ENCODE measurements at places on chromosomes 2 and 18. TPM values are rescaled to one million over a fixed set of nuclear protein-coding genes. Genes with fewer than 3 reads are reported as not detected.

DNA sequence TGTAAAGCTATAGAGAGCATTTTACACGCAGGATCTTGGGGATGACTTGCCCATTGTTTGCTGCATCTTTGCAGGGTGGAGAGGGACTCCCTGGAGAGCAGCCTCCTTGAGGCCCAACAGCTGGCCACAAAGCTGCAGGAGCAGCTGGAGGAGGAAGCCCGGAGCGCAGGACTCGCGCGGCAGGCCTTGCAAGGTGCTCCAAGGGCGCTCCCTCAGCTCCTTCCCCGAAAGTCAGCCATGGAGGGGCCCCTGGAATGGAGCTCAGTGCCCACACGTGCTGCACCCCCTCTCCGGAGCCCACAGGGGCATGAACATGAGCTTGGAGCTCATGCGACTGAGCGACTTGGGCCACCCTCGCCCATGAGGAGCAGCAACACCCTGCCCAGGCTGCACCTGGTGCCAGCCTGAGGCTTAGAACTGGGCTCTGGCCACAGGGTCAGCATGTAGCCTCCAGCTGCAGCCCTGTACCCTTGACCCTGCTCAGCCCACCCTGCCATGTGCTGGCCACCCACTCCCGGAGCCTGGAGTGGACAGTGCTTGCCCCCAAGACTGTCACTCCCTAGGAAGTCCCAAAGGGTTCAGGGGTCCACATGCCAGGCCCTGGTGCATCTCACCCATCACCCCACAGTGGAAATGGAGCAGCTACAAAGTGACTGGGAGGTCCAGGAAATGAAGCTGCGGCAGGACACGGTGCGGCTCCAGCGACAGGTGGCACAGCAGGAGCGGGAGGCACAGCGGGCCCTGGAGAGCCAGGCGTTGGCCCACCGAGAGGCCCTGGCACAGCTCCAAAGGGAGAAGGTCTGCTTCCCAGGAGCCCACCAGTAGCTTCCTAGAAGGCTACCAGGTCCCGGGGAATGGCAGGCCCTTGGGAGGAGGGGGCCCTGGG lies 43.0 kb downstream of the CROCC2 start:
- no peak for DNase-seq
- no peaks in the 10 kb centered on the region for H3K4me1 ChIP-seq
- H3K27me3 ChIP-seq = peaks cover 4% of the 10 kb centered on the region
- no peak overlapping the region for H3K4me3 ChIP-seq

DNA sequence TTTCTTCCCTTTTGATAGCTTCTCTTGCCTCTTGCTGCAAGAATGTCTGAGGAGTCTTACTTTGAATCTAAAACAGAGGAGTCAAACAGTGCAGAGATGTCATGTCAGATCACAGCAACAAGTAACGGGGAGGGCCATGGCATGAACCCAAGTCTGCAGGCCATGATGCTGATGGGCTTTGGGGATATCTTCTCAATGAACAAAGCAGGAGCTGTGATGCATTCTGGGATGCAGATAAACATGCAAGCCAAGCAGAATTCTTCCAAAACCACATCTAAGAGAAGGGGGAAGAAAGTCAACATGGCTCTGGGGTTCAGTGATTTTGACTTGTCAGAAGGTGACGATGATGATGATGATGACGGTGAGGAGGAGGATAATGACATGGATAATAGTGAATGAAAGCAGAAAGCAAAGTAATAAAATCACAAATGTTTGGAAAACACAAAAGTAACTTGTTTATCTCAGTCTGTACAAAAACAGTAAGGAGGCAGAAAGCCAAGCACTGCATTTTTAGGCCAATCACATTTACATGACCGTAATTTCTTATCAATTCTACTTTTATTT lies 133.5 kb upstream of the CDCA7 start:
- no peaks in the 10 kb centered on the region for H3K36me3 ChIP-seq
- no peaks in the 10 kb centered on the region for H3K27me3 ChIP-seq
- no peak overlapping the region for H3K4me3 ChIP-seq
- peaks cover 15% of the 10 kb centered on the region for H3K4me1 ChIP-seq

- no peak within 1 kb of the TSS for H3K4me3 ChIP-seq
- DNase-seq = no peak
- H3K36me3 ChIP-seq = no peaks in the 10 kb centered on the region
- H3K27ac ChIP-seq = no peak within 1 kb of the TSS
- no peaks in the 10 kb centered on the region for H3K4me1 ChIP-seq
Observed at GRCh38 chr2:149330127-149331022, at the start of gene LYPD6. TSS of gene LYPD6 (plus strand) at chr2:149330587. CDS start at chr2:149437709, 107,122 bp downstream.

- H3K4me1 ChIP-seq = no peaks in the 10 kb centered on the region
- DNase-seq = no peak
- H3K27ac ChIP-seq = no peak overlapping the region
- H3K4me3 ChIP-seq = no peak overlapping the region
Observed at GRCh38 chr18:50507120-50507590, 52.7 kb upstream of the MAPK4 start.

DNA sequence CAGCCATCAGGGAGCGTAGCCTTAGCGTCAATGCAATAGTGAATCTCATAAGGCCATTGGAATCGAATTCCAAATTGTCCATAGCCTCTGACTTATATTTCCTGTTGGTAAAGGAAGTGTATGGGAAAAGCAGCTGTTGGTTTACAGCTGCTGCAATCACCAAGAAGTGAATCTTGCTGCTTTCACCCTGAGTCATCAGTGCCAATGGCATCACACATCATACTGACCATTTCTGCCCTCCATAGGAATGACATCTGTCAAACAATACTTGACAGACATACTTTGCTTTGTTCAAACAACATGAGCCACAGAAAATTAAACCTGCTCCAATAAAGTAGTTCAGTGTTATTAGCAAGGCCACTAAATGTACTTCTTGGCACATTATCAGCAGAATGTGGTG lies 111.2 kb upstream of the KLHL29 start:
- H3K36me3 ChIP-seq = no peaks in the 10 kb centered on the region
- H3K27me3 ChIP-seq = no peaks in the 10 kb centered on the region
- H3K4me3 ChIP-seq = no peak overlapping the region
- no peak for DNase-seq
- H3K4me1 ChIP-seq = no peaks in the 10 kb centered on the region

DNA sequence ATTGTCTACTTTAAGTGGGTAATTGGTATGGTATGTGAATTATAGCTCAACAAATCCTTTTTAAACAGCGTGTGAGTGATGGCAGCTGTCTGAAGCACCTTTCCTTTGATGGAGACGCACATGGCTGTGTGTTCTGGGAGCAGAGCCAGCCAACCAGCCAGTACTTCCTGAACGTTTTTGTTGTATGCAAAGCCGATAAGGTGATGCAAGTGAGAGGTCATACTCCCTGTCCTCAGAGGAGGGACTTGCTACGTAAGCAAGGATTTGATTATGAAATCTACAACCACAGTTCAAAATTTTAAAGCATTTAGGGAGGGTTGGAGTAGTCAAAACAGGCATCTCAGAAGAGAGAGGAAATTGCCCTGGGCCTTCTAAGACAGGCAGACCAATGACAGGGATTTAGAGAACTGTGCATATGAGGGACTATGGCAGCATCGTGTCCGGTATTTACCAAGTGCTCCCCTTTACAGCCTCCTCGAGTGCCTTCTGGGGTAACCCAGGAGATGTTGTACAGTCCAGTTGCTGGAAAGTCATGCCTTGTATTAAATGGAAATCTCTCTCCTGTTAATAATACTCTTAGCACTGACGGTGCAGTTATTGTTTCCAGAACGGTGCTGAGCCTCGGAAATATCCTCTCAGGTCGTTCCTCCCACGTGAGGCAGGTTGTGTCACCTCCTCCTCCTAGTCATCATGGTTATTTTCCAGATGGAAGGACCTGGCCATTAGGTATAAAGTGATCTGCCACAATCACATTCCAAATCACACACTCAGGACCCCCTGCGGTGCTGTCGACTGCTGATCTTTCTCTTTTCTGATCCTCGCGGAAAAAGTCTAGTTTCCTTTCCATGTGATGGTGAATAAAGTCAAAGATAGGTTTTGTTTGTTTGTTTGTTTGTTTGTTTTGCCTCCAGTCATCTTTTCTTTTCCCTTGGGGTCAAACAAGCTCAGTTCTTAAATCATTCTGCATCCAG lies 28.4 kb downstream of the ARHGEF4 start:
- H3K27me3 ChIP-seq = no peaks in the 10 kb centered on the region
- no peak overlapping the region for H3K27ac ChIP-seq
- no peak for DNase-seq
- no peaks in the 10 kb centered on the region for H3K36me3 ChIP-seq

DNA sequence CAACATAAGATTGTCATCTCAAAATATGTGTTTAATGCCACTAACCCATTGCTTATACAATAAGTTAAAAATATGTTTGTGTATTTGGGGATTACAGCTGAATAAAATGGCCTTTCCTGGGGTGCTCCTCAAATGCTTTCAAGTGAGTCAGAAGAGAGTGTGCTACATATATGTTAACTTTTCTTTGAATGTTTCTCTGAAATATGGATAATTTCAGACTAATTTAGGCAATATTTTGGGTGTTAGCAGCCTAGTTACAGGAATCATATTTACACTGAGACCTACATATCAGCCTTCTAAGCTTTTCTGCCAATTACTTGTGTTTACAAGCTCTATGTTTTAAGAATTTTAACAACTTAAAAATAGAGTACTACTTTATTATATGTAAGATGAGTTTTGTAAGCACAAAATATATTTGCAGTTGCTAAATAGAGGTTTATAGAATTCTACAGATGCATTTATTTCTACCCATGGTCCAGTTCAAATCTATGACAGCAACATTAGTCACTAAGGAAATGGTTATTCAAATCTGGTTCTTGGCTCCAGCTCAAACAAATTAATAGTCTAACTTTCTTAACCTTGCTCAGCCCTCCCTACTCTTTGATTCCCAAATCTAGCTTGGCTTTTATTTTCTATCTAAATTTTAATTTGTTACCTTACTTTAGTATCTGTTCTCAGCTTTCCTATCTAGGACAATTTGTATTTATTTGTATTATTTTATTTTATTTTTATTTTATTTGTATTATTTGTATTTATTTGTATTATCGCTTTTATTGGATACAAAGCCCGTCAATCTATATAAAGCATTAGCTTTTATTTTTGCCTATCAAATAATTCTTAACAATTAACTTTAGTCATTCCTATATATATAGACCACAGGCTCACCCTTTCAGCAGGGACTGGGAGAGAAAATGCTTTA lies 48.9 kb downstream of the FSIP2 start:
- no peak overlapping the region for H3K4me3 ChIP-seq
- H3K27ac ChIP-seq = no peak overlapping the region
- H3K4me1 ChIP-seq = no peaks in the 10 kb centered on the region
- no peak for DNase-seq
- no peaks in the 10 kb centered on the region for H3K27me3 ChIP-seq

The SIX3 gene
- not detected for total RNA-seq

The ANKRD30B gene
- not detected for total RNA-seq

- H3K4me3 ChIP-seq = no peak overlapping the region
- no peak overlapping the region for H3K27ac ChIP-seq
- no peaks in the 10 kb centered on the region for H3K36me3 ChIP-seq
- H3K27me3 ChIP-seq = no peaks in the 10 kb centered on the region
Observed at GRCh38 chr2:180075870-180076269, 68.8 kb upstream of the CWC22 start.

- H3K27me3 ChIP-seq = no peaks in the 10 kb centered on the region
- H3K4me1 ChIP-seq = no peaks in the 10 kb centered on the region
- no peak overlapping the region for H3K27ac ChIP-seq
- H3K4me3 ChIP-seq = no peak overlapping the region
Observed at GRCh38 chr2:187459256-187459655, 11.2 kb upstream of the CALCRL start.

Measured in CD4-positive, CD25-positive, alpha-beta regulatory T cell (primary cell).